ENCODE measurements at places on chromosomes 11 and 22.

GRCh38 chr11:794766-795633 is 3.1 kb downstream of the SLC25A22 start:
- no peak for DNase-seq

DNA sequence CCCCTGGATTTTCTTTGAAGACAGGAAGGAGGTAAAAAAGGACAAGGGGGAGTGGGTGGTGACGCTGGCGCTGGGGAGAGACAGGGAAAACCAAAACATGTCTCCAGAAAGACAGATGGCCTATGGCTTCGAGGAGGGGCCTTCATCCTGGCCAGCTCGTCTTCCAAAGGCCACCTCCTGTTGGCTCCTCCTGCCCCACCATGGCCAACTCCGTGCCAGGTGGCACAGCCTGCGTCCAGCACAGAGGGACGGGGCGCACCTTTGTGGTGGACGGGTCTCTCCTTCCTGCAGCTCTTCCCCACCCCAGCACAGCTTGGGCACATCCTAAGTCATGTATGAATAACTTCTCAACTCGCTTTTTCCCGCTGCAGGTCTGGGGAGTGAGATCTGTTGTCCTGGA is 22.7 kb downstream of the IGSF9B start:
- DNase-seq, result no peak

- DNase-seq, result no peak
Observed at GRCh38 chr11:82969811-82970210, 68.3 kb downstream of the DDIAS start.

DNA sequence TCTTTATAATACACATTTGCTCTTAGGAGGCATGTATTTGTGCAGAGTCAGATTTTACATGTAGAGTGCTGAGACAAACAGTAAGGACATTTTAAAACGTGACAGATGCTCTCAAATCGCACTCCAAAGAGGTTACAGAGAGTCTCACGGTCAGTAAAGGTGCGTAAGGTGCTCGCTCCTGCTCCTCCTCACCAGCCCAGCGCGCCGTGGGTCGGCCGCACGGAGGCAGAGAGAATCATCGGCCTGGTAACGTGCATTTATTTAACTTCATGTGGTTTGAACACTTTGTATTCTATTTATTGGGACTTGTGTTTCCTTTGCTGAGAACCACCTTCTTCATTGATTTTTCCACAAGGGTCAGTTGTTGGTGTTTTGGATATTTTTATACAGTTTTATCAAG is 900.1 kb downstream of the BRD1 start:
- DNase-seq, result no peak

GRCh38 chr22:38919631-38920190 is 37.7 kb upstream of the APOBEC3A start:
- no peak for DNase-seq

GRCh38 chr11:63670433-63671321 is 499 bp downstream of the ATL3 start:
- DNase-seq, result peak; percentile 61

- DNase-seq, result no peak
Observed at GRCh38 chr11:78470861-78471442, 53.3 kb upstream of the GAB2 start.

DNA sequence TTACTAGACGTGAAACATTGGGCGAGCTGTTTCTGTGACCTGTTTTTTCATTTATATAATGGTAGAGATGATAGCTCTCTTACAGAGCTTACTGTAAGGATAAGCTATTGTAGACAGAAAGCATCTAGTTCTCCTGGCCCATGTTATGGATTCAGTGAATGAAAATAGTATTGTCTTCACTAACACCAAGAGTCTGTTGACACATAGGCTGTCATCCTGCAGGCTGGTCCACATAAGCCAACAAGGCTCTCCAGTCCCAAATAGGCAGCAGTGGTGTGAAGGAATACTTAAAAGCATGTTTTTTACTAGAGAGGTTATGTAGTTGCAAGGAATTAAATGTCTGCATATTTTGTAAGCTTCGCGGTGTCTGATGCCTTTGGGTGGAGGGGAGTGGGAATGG is 377.8 kb upstream of the CCDC90B start:
- no peak for DNase-seq

GRCh38 chr11:84950569-84951270 is 676.4 kb downstream of the DLG2 start:
- DNase-seq, result no peak

GRCh38 chr22:44074337-44074984 is 50.4 kb downstream of the PARVB start:
- DNase-seq, result no peak

DNA sequence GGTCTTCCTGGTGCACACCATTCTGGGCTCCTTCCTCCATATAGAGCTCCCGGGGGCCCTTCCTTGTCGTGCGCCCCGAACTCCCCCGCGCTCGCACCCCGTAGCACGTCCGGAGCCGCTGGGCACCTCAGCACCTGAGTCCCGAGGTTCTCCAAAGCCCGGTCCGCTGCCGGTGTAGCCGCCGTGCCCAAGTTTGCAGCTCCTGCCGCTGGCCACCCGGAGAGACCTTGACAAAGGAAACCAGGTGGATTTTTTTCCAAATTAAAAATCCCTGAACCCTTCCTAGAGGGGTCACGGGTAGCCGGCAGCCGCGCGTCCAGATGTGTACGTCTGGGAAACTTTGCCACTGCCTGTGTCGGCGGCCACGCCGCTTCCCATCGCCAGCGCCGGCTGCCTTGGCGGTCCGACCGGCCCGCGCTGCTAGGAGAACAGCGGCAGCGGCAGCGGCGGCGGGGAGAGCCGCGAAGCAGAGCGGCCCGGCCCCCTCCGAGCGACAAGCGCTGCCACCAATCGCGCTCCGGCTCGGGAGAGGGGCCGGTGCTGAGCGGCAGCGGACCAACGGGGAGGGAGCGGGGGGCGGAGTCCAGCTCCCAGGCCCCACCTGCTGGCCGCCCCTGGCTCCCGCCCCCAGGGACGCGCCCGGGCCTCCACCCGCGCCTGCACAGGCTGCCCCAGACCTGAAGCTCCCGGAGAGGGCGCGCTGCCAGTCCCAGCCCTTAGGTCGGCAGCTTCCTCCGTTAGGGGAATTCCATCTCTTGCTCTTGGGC is at the start of gene GALNT18:
GALNT18 (minus strand) TSS at position 433 of the 767 bp plus-strand sequence.
- peak; percentile 98 for DNase-seq

DNA sequence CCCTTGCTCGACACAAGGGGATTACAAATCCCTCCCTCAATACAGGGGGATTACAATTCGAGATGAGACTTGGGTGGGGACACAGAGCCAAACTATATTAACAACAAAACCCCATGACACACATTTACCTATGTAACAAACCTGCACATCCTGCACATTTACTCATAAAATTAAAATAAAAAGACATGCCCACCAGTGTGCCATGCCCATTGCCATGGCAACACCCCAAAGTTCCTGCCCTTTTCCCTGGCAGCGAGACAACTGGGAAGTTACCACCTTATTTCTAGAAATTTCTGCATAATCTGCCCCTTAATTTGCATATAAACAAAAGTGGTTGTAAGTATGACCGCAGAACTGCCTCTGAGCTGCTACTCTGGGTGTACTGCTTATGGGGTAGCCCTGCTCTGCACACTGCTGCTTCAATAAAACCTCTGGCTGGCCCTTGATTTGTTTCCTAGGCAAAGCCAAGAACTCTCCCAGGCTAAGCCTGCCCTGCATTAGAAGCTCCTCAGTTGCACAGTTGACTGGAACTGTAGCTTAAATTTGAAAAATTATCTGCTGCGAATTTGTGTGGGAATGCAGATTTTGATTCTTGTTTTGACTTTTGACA is 8.6 kb upstream of the INCENP start:
- no peak for DNase-seq

DNA sequence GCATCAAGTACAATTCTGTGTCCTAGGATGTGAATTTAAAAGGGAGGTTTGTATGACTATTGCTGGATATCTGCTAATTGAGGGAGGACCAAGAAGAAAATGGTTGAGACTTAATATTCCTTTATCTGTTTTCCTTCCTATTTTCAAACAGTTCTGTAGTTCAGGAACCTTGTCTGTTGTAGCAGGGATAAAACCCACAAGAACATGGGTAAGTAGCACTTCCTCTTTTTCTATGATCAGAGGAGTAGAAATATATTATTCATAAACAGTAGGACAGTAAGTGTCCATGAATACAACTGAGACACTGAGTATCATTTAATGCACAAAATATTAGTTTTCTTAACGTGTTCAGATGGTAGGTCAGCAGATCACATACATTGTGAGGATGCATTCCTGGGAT is 7.6 kb downstream of the MS4A3 start:
- DNase-seq, result no peak

DNA sequence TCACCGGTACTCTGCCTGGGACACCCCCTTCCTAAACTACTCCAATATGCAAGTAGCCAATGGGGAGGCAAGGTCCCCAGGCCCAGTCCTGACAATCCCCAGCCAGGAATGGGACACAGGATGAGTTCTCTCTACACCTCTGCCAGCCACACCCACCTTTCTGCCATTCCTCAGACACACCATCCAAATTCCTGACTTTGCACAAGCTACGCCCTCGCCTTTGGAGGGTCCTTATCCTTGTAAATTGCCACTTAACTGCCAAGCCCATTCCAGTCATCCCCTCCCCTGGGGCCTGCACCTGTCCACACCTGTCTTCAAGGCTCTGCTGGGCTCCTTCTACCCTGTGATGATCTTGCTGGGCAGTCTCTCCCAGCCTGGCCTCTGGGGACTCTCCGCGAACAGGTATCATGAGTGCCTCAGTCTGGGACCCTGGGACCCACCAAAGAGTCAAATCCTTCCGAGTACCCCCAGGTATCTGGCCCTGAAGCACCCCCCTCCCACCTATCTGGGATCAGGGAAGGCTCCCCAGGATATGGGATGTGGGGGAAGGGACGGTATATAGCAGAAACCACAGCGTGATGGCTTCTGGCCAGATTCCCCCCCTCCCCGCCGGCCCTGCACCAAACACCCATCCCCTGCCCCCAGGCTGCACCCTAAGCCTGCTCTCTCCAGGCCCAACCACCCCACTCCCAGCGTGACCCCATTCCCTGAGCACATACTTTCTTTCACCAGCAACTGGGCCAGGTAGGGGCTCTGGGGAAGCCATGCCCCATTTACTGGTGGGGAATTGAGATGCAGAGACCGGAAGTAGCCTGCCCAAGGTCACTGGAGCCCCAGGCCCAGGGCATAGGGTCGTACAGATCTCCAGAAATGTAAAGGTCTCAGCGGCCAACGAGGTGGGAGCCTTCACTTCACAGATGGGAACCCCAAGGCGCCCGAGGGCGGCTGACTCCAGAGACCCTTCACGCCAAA is 806 bp downstream of the ARAP1 start:
- no peak for DNase-seq

DNA sequence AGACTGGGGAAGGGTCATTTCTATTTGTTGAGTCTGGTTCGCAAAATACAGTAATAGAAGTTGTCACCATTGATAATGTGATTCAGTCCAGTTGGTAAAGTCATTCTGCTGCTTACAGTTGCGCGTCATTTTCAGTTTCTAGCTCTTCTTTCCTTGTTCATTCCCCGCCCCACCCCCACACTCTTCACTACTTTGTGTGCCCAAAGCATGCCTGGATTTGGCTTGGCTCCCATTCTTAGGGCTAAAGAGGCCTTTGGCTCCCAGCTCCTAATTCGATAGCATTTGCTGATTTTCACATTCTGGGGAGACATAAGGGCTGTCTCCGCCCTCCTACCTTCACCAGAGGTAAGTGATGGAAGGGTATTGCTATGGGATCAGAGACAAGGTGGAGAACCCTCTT is 43.0 kb downstream of the CECR2 start:
- no peak for DNase-seq

GRCh38 chr22:17110791-17111550 is 10.2 kb downstream of the TMEM121B start:
- DNase-seq, result no peak

- DNase-seq, result no peak
Observed at GRCh38 chr11:15641271-15642045, 526.7 kb downstream of the INSC start.

- no peak for DNase-seq
Observed at GRCh38 chr22:40413873-40414272, 43.5 kb downstream of the SGSM3 start.

- DNase-seq, result peak; percentile 6
Observed at GRCh38 chr11:115267871-115268270, 236.3 kb downstream of the CADM1 start.

DNA sequence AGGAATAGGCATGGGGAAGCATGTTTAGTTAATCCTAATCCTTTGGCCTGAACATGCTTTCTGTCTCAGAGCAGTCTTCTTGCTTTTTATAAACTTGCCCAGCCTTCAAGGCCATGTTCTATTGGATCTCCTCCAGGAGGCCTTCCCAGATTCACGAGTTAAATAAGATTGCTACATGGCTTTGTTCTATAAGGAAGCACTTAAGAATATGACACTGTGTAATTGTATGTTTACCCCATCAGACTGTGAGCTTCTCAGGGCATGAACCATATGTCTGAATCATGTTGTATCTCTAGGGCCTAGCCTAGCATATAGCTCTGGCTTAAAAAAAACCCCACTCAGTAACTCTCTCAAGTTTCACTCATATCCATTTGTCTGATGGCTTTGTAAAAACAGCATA is 26.4 kb upstream of the UCP3 start:
- DNase-seq, result no peak

DNA sequence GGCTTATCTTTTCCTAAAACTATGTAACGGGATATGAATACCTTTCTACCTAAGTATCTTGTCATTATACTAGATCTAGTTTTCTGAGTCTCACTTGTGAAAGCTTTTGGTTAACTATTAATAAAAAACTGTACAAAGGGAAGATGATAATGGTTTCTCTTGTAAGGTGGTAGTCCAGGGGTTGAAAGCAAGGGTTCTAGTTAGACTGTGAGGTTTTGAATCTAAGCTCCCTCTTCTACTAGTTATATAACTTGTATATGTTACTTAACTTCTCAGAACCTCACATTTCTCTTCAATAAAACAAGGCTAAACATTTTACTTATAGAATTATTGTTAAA is 54.3 kb downstream of the ARHGEF12 start:
- DNase-seq, result no peak

DNA sequence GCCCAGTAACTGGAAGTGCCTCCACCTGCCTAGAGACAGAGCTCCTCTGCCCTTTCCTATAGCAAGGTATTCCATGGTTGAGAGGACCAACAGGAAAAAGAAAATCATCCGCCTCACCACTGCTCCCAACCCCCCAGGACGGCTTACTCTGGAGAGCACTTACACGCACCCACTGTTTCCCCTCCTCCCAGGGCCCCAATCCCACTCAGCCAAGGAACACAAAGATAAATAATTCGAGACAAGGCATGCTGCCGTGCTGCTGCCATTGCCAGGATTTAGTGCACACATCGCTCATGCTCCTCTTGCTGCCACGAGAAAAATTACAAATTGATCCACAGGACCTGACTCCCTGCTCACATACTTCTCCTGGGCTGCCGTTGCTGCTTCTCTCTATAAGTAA is 516.6 kb downstream of the BUD13 start:
- no peak for DNase-seq

GRCh38 chr11:77654770-77655434 is 17.3 kb upstream of the CLNS1A start:
- peak; percentile 35 for DNase-seq
